Sigmoid colon (tissue), 7 donors: ENCODE measurements at places on chromosomes 12 and 14. TPM values are rescaled to one million over a fixed set of nuclear protein-coding genes. Genes with fewer than 3 reads are reported as not detected.
A peak's percentile ranks its signal among the peaks of the same experiment; 100 is the strongest.

GRCh38 chr12:66149702-66150398 lies 19.3 kb upstream of the LLPH start:
- no peak for DNase-seq
- no peaks in the 10 kb centered on the region for H3K36me3 ChIP-seq
- no peak overlapping the region for H3K4me3 ChIP-seq
- no peaks in the 10 kb centered on the region for H3K4me1 ChIP-seq
- H3K27ac ChIP-seq, result no peak overlapping the region

Gene PHLDA1
- total RNA-seq, result 3.6 TPM

DNA sequence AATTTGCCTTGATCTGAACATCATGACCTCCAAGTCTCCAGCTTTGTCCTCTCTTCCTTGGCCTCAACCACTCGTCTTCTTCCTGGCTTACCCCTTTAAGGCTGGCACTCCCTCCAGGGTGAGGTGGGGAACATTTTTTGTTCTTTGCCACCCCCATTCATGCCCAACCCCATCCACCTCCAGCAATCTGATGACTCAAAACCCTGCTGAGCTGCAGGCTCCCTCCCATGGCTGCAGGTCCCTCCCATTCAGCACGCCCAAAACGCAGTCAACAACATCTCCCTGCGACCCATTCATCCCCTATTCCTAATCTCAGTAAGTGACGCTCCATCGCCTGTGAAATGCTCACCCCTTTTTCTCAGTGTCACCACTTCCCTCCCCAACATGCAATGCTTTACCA lies 138.8 kb upstream of the PRMT8 start:
- H3K4me3 ChIP-seq, result no peak overlapping the region
- no peaks in the 10 kb centered on the region for H3K4me1 ChIP-seq
- H3K27me3 ChIP-seq, result no peaks in the 10 kb centered on the region
- no peak overlapping the region for H3K27ac ChIP-seq

Gene KRT75
- not detected for total RNA-seq

Gene TAS2R9
- total RNA-seq, result not detected

Gene CDKL1
- total RNA-seq, result 39.8 TPM

- no peaks in the 10 kb centered on the region for H3K36me3 ChIP-seq
- DNase-seq, result no peak
- no peaks in the 10 kb centered on the region for H3K27me3 ChIP-seq
- H3K4me1 ChIP-seq, result no peaks in the 10 kb centered on the region
- no peak overlapping the region for H3K27ac ChIP-seq
- no peak overlapping the region for H3K4me3 ChIP-seq
Measured at GRCh38 chr14:85602345-85602744, 72.4 kb downstream of the FLRT2 start.

DNA sequence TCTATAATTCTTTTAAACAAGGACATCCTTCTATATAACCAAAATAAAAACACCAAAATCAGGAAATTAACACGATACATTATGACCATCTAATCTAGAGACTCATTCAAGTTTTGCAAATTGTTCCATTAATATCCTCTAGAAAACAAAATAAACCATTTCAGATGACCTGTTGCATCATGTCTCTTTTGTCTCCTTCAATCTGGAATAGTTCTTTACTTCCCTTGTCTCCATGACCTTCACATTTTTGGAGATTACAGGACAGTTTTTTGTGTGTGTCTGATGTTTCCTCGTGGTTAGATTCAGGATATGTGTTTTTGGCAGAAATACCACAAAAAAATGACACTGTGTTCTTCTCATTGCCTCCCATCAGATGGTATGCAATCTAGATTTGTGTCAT lies 12.5 kb upstream of the DCAF4 start:
- no peak overlapping the region for H3K27ac ChIP-seq
- no peak overlapping the region for H3K4me3 ChIP-seq
- no peaks in the 10 kb centered on the region for H3K4me1 ChIP-seq
- no peaks in the 10 kb centered on the region for H3K27me3 ChIP-seq

- H3K4me1 ChIP-seq, result peaks cover 61% of the 10 kb centered on the region
- H3K36me3 ChIP-seq, result peaks cover 9% of the 10 kb centered on the region
- H3K4me3 ChIP-seq, result peak overlapping the region; percentile 77
- DNase-seq, result peak; percentile 82
- H3K27ac ChIP-seq, result peak overlapping the region; percentile 95
Measured at GRCh38 chr12:52052468-52053186, 1.4 kb downstream of the NR4A1 start.

GRCh38 chr12:108823804-108824203 lies 33.6 kb downstream of the SSH1 start:
- no peak for DNase-seq
- H3K27ac ChIP-seq, result peak overlapping the region; percentile 80
- no peak overlapping the region for H3K4me3 ChIP-seq

- no peaks in the 10 kb centered on the region for H3K27me3 ChIP-seq
- no peaks in the 10 kb centered on the region for H3K36me3 ChIP-seq
- DNase-seq, result no peak
- no peaks in the 10 kb centered on the region for H3K4me1 ChIP-seq
- H3K4me3 ChIP-seq, result no peak overlapping the region
Measured at GRCh38 chr12:44052554-44052953, 216.7 kb downstream of the TMEM117 start.

Gene STAB2
- 0.41 TPM for total RNA-seq

DNA sequence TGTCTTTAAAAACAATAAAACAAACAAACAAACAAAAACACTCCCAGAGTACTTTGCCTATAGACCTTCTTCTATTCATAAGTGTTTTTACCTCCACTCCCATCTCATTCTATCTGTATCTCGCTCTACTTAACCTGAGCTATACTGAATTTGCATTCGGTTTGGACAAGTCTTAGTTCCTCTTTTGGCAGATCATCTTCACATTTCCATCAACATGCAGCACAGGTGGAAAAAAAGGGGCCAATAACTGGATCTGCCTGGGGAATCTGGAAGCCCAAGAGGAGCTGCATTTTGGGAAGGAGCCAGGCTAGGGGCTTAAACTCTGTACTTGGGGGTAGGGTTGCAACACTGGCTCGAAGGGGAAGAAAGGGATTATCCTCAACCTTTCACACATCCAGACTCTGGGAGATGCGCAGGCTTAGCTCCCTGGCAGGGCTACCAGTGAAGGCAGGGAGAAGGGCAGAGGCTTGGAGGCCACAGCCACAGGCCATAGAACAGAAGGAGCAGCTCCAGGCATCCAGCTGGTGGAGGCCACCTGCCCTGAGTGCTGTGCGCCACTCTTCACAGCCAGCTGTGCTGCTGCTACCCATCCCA lies 4.1 kb downstream of the NINJ2 start:
- no peak overlapping the region for H3K4me3 ChIP-seq

Gene NINJ2
- total RNA-seq, result 2.0 TPM

- peak overlapping the region; percentile 52 for H3K27ac ChIP-seq
- H3K4me3 ChIP-seq, result no peak overlapping the region
- H3K27me3 ChIP-seq, result no peaks in the 10 kb centered on the region
Measured at GRCh38 chr14:92660571-92660970, 87.9 kb downstream of the LGMN start.

DNA sequence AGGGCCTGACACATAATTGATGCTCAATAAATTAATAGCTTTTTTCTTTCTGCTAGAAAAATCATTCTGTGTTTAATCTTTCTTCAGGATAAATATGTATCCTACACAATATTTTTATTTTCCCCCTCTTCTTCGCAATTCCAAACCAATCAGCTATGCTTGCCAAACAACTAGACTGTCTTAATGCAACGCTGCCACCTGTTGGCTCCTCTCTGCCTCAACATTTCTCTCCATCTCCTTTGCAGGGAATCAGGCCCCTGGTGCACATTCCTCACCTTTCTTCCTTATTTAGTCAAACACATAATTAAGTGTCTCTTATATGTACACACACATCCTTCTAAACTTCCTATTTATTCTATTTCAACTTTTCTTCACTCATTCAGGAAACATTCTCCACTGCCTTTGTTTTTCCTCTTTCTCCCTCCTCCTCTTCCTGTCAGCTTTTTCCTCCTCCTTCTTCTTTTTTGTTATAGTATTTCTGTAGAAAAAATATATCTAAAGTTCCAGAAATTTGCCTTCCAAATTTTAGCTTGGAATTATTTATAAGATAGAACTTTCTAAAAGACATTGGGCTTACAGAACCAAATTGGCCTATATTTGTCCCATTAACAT lies 406.0 kb downstream of the PRKD1 start:
- no peak for DNase-seq
- H3K27ac ChIP-seq, result no peak overlapping the region
- no peaks in the 10 kb centered on the region for H3K4me1 ChIP-seq
- H3K36me3 ChIP-seq, result no peaks in the 10 kb centered on the region
- no peaks in the 10 kb centered on the region for H3K27me3 ChIP-seq
- H3K4me3 ChIP-seq, result no peak overlapping the region

GRCh38 chr12:43816168-43816567 lies 10.1 kb upstream of the TWF1 start:
- H3K27me3 ChIP-seq, result peaks cover 3% of the 10 kb centered on the region
- DNase-seq, result no peak
- H3K4me3 ChIP-seq, result no peak overlapping the region
- no peaks in the 10 kb centered on the region for H3K36me3 ChIP-seq
- H3K27ac ChIP-seq, result no peak overlapping the region

GRCh38 chr14:91250912-91251311 lies 6.4 kb upstream of the GPR68 start:
- DNase-seq, result no peak
- no peaks in the 10 kb centered on the region for H3K36me3 ChIP-seq
- H3K27ac ChIP-seq, result no peak overlapping the region
- H3K4me3 ChIP-seq, result no peak overlapping the region
- no peaks in the 10 kb centered on the region for H3K27me3 ChIP-seq
- no peaks in the 10 kb centered on the region for H3K4me1 ChIP-seq

GRCh38 chr14:77455966-77456640 lies 1.3 kb downstream of the VIPAS39 start:
- peaks cover 11% of the 10 kb centered on the region for H3K36me3 ChIP-seq
- H3K4me3 ChIP-seq, result no peak overlapping the region
- no peak for DNase-seq
- H3K27ac ChIP-seq, result no peak overlapping the region

DNA sequence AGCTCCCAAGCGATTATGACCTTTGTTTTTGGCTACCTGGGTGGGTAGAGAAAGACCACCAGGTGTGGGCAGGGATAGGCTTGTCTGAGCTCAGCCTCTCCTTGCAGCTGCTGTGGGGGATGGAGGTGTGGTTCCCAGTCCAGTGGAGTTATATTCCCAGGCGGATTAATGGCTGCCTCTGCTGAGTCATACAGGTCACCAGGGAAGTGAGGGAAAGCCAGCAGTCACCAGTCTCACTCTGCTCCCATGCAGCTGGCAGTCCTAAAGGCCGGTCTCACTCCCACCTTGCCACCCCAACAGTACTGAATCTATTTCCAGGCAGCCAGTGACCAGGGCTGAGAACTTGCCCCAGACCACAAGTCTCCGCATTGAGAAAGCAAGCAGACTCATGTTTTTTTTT lies 399.2 kb downstream of the VRK1 start:
- H3K4me3 ChIP-seq, result no peak overlapping the region
- no peaks in the 10 kb centered on the region for H3K36me3 ChIP-seq
- no peaks in the 10 kb centered on the region for H3K4me1 ChIP-seq
- no peaks in the 10 kb centered on the region for H3K27me3 ChIP-seq

Gene KLC1
- total RNA-seq, result 324 TPM

Gene MYH6
- total RNA-seq, result not detected

GRCh38 chr14:58947156-58947555 lies 241.3 kb upstream of the DAAM1 start:
- peaks cover 20% of the 10 kb centered on the region for H3K4me1 ChIP-seq
- DNase-seq, result no peak
- no peaks in the 10 kb centered on the region for H3K27me3 ChIP-seq
- H3K27ac ChIP-seq, result no peak overlapping the region
- H3K4me3 ChIP-seq, result no peak overlapping the region

GRCh38 chr12:43501703-43502102 lies 50.3 kb downstream of the ADAMTS20 start:
- no peak overlapping the region for H3K4me3 ChIP-seq
- H3K27ac ChIP-seq, result no peak overlapping the region
- no peaks in the 10 kb centered on the region for H3K27me3 ChIP-seq
- no peaks in the 10 kb centered on the region for H3K36me3 ChIP-seq

Gene BATF
- total RNA-seq, result 2.3 TPM

- no peak overlapping the region for H3K4me3 ChIP-seq
- DNase-seq, result no peak
- H3K4me1 ChIP-seq, result no peaks in the 10 kb centered on the region
- no peaks in the 10 kb centered on the region for H3K27me3 ChIP-seq
- H3K27ac ChIP-seq, result no peak overlapping the region
Measured at GRCh38 chr14:22549981-22550673, 38.9 kb downstream of the DAD1 start.

DNA sequence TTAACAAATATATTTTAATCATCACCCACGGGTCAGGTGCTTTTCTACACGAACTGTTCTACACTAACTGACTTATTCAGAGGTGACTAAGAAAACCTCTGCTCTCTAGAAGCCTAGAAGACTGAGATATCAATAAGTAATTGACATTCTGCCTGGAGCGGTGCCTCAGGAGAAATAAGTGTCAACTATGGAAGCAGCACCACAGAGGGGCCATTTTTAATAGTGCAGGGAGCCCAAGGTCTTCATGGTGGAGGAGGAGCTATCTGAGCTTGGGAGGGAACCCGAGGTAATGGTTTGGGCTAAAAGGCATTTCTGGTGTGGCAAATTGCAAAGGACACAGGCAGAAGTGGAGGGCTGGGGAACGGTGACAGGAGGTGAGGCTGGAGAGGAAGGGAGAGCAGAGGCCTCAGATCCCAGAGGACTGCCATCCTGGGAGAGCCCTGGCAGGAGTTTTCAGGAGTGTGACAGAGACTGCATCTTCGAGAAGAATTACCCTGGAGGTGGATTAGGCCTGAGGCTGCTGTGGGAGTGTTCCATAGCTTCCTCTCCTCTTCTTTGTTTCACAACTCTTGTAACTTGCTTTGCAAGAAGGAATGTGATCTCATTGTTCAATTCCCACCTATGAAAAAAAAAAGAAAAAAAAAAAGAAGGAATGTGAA lies 123.1 kb downstream of the NPAS3 start:
- no peak overlapping the region for H3K27ac ChIP-seq
- no peaks in the 10 kb centered on the region for H3K27me3 ChIP-seq
- no peak overlapping the region for H3K4me3 ChIP-seq

Gene B4GALNT3
- total RNA-seq, result under 0.01 TPM

DNA sequence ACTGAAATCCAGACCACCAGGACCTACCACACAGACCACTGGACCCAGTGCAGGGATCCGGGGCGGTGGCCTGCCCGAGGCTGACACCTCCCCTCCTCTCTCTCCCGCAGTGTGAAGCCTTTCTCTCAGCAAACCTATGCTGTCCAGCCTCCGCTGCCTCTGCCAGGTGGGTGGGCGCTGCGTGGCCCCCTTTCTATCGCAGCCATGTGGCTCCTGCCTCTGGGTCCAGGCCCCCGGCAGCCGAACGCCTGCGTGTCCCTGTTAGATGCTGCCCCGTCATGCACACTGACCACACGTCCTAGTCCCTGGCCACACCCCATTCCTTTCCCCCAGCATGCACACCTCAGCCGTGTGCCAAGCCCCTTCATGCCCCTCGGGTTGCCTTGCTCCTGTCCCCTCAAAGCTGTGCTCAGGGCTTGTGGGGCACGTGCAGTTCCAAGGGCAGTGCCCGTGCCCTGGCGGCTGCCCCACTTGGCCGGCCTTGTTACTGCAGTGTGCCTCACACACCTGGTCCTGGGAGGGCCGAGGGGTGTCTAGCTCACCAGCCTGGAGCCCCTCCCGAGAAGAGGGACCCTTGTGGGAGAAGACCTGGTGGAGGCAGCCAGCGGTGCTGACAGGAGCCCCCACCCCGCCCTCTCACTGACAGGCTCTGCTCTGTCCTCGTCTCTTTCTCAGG lies 58.0 kb upstream of the TSPAN9 start:
- no peaks in the 10 kb centered on the region for H3K4me1 ChIP-seq
- no peak overlapping the region for H3K4me3 ChIP-seq

GRCh38 chr12:12823811-12824210 lies 10.7 kb downstream of the DDX47 start:
- H3K36me3 ChIP-seq, result peaks cover 67% of the 10 kb centered on the region
- no peak overlapping the region for H3K27ac ChIP-seq
- DNase-seq, result no peak
- no peaks in the 10 kb centered on the region for H3K27me3 ChIP-seq
- H3K4me1 ChIP-seq, result peaks cover 17% of the 10 kb centered on the region
